ENCODE measurements at places on chromosomes 12 and 14.

DNA sequence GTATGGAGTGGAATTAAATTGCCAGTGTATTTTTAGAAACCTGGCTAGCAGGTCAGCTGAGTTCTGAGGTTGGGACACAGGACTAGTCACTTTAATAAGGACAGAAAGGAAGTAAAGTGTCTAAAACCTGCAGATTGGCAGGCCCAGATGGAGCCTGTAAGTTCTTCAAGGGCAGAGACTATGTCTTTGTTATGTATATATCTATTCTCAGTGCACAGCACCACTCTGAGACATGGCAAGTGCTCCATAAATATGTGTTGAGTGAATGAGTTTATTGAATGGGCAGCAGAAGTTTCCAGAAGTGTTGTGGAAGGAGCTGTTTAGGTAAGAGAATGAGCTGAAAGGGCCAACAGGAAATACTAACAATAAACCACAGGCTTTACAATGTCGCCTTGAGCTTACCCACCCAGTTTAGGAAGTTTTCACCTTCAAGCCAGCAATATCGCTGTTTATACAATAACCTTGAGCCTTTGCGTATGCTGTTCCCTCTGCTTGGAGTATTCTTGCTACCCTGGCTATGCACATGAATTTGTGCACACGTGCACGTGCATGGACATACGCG, 109.5 kb upstream of the TMPO start:
- DNase-seq = no peak

GRCh38 chr12:66516133-66516532, 162.7 kb downstream of the GRIP1 start:
- peak; percentile 51 for DNase-seq

- no peak for DNase-seq
Observed at GRCh38 chr12:113120670-113121370, 14.7 kb downstream of the RASAL1 start.

DNA sequence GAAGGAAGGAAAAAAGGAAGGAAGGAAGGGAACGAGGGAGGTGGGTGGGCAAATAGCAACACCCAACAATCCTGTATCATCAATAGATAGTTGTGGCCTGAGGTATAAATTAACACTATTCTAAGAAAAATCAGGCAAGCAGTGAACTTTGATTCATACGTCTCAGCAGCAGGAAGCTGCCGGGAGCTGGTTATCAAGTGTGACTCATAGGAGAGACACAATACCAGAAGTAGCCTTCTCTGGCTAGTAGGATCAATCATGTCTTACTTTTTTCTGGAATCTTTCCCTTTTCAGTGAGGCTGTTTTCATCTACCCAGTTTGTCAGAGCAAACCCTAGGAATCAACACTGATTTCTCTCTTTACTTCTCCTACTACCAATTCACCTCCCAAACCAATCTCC, 780.5 kb downstream of the NRXN3 start:
- DNase-seq = no peak

- DNase-seq = no peak
Observed at GRCh38 chr14:90416720-90417119, 19.9 kb downstream of the CALM1 start.

DNA sequence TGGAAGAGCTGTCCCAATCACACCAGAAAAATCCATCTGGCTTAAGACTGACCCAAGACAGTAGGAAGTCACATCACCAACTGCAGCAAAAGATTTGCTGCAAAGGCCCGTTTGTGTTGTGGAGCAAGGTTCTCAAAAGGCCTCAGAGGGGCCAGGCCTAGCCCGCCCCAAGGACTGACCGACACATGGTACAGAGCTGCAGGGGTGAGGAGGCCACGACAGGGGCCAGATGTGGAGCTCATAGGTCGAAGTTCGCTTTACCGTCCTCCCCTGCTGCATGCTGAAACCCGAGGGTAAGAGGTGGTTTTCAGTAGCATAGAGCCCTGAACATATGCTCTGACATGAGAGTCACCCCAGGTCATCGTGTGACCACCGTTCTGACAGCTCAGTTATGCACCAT, 35.5 kb downstream of the PLBD1 start:
- no peak for DNase-seq

DNA sequence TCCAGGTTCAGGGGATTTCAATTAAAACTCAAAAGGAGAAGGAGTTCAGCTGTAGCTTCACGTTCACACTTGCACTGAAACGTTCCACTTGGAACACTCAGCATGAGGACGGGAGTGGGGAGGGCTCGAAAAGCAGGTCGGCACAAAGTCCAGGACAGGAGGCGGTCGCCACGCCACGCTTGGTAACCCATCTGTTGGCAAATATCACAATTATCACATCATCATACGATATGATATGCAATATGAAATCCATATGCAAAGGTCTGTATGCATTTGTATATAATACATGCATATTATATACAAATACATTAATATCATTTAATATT, 17.2 kb downstream of the ADGRD1 start:
- DNase-seq = no peak

DNA sequence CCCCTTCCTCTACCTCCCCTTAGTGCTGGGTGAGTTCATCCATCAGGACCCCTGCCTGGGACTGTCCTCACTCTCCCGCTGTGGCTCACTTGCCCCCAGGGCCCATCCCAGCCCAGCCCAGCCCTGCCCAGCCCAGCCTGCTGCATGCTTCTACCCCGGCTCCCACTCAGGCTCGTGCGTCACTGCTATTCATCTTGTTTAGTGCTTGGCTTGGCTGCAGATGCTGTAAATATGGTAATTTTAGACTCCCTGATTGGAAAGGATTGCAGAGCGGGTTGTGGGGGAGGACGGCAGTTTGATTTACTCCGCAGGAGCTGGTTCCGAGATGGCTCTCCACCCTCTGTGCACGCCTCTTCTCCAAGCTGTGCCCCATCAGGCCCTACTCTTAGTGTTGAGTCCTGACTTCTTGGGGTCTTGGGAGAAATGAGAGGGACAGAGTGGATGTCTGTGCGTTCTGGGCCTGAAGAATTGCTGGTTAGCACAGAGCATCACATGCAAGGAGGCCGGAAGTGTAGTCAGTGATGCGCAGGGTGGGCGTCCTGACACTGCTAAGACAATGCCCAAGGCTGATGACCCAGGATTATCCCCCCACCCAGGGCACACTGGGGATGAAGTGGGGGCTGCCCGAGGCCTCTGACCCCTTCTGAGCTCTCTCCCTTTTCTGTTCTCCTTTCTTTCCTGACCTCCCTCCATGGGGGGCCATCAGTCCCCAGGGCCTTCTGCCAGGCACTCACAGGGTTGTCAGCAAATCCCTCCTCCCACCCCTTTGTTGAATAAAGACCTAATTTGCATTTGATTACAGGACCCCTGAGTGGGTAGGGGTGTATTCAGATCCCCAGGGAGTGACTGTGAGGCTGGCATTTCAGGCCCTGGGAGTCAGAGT, 244.4 kb downstream of the ZFP36L1 start:
- DNase-seq = peak; percentile 98

DNA sequence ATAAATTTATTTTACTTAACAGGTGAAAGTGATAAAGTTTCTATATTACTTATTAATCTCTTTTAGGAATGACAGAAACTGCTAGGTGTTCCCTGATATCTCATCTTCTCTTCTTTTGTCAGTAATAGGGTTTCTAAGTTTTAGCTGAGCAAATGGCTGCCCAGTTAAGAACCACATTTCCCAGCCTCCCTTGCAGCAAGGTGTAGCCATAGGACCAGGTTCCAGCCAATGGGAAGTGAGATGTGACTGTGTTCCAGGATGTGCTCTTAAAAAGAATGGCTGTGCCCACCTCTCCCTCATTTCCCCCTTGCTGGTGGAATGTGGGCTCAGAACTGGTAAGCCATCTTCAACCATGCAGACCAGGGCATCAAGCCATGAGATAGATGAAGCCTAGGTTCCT, 165.6 kb downstream of the HELB start:
- DNase-seq = peak; percentile 6

DNA sequence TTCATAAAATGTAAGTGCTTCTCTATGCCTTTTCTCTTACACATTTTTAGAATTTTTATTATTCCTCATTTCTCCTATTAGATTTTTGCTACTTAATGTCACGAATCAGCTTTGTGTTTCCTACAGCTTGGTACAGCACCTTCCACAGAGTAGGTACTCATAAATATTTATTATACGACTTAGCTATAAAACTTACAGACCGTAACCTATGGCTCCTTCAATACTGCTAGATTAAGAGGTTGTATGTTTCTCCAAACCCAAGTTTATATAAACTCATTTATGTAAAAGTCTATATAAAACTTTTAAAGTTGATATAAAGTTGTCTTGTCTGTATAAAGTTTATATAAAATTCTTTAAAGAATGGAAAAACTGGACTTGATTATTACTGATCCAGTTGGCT, 11.5 kb downstream of the NFYB start:
- DNase-seq = no peak

GRCh38 chr12:47636908-47637780, 68.7 kb downstream of the RPAP3 start:
- peak; percentile 73 for DNase-seq

DNA sequence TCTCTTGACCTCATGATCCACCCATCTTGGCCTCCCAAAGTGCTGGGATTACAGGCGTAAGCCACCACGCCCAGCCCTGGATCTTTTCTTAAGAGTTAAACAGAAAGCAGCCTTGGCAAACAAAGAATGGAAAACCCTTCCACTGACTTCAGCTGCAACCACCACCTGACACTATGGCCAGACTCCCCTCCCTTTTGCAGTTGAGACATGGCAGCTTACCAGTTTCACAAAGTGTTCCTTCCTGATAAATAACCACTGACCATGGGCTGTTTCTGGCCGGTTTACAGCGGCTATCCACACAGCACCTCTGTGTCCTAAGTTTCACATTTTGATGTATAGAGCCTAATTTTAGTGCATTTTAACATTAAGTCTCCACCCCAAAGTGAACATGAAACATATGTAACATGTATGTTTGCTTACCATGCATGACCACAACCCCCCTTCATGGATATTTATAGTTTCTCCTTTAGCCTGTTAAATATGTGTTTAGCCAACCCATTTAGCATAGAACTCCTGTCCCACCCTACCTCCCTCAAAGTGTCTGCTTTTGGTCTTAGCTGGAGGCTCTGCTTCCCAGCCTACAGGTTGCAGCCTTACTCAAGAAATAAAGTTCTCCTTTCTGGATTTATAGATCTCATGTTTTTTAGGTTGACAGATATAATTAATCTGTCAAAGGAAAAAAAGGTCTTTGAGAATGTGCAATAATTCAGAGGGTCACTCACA, 32.7 kb upstream of the RAB21 start:
- no peak for DNase-seq

- no peak for DNase-seq
Observed at GRCh38 chr12:59316938-59317337, 278.9 kb upstream of the SLC16A7 start.

GRCh38 chr14:71237556-71237955, 330.3 kb downstream of the PCNX1 start:
- no peak for DNase-seq

DNA sequence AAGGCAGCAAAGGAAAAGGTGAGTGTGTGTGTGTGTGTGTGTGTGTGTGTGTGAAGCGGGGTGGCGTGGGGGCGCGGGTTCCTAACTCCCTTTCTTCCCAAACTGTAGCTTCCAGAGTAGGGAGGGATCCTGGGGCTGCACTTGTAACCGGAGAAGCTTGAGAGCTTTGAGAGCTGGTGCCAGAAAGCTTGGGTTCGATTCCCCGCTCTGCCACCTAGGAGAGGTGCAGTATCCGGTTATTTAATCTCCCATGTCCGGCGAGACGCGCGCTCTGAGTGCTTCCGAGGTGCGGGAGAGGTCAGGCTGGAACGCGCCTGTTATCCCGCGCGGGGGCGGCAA, 7.2 kb upstream of the RACGAP1 start:
- DNase-seq = no peak

- DNase-seq = peak; percentile 80
Observed at GRCh38 chr14:59333668-59334067, 131.5 kb downstream of the GPR135 start.

DNA sequence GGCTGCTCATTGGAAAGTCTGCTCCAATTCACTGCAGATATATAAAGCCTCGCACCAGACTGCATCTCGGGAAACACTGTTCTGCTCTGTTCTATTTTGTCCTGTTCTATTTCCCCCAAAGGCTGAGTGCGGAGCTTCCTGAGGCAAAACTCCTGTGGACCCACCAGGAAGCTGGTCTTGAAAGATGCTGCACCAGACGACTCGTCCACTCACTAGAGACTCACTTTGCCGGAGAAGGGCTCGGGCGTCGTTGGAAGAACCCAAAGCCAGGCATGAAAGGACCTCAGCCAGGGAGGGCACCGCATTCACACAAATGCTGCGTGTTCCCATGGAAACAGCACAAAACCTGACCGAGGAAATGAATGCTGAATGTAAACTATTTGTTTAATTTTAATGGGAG, 331.2 kb upstream of the SFSWAP start:
- DNase-seq = no peak

DNA sequence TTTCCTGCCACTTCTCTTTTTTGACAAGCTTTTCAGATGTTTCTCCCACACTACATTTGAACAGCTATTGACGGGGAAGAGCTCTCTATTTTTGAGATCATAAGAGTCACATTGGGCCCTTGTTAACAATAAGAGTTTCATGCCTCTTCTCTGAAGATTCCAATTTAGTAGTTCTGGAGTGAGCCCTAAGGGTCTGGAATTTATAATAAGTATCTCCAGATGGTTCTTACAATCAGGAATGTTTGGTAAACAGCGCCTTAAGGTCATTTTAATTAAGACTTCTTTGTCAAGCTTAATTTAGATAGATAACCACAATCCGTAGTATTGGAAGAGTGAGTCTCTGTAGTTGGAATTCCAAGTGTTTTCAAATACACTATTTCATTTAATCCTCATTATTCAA, 60.6 kb upstream of the HECTD1 start:
- no peak for DNase-seq

GRCh38 chr12:48601013-48601756, 31.3 kb upstream of the LALBA start:
- peak; percentile 35 for DNase-seq

- no peak for DNase-seq
Observed at GRCh38 chr12:63093084-63093483, 57.9 kb downstream of the AVPR1A start.

Measured in mammary epithelial cell (primary cell).